ENCODE measurements at places on chromosomes 7 and 10. TPM values are rescaled to one million over a fixed set of nuclear protein-coding genes. Genes with fewer than 3 reads are reported as not detected.

Gene LIPK
- total RNA-seq = not detected

Gene CDK6
- 41.4 TPM for total RNA-seq

Gene RBM20
- 2.0 TPM for total RNA-seq

Gene ARHGAP19
- 36.8 TPM for total RNA-seq

Gene ECHS1
- 58.0 TPM for total RNA-seq

Gene DEPP1
- total RNA-seq = 3.8 TPM

Gene FOXP2
- 2.5 TPM for total RNA-seq

Gene COL13A1
- 5.9 TPM for total RNA-seq

Gene CCDC172
- total RNA-seq = not detected

Gene CPN1
- 0.12 TPM for total RNA-seq

Gene COX15
- total RNA-seq = 79.6 TPM

Gene ZNF248
- 6.2 TPM for total RNA-seq

Gene UROS
- total RNA-seq = 63.9 TPM

Gene UCMA
- not detected for total RNA-seq

Gene LBX1
- not detected for total RNA-seq

Gene ARHGEF5
- 44.2 TPM for total RNA-seq

Gene RPEL1
- 0.10 TPM for total RNA-seq

Gene SPDYE8
- total RNA-seq = not detected

Gene SEMA3E
- 1.6 TPM for total RNA-seq

Gene GUSB
- total RNA-seq = 31.5 TPM

Gene PPRC1
- 93.0 TPM for total RNA-seq

Gene PIP4K2A
- 41.9 TPM for total RNA-seq

Gene NPFFR1
- total RNA-seq = 0.02 TPM

Gene SNX13
- 33.4 TPM for total RNA-seq

Gene CCDC146
- 6.3 TPM for total RNA-seq

Gene CYP3A4
- 0.25 TPM for total RNA-seq

Gene ITPRID1
- total RNA-seq = not detected
